Fibroblast of skin of left quadriceps (primary cell): ENCODE measurements at places on chromosomes 16 and 17.

DNA sequence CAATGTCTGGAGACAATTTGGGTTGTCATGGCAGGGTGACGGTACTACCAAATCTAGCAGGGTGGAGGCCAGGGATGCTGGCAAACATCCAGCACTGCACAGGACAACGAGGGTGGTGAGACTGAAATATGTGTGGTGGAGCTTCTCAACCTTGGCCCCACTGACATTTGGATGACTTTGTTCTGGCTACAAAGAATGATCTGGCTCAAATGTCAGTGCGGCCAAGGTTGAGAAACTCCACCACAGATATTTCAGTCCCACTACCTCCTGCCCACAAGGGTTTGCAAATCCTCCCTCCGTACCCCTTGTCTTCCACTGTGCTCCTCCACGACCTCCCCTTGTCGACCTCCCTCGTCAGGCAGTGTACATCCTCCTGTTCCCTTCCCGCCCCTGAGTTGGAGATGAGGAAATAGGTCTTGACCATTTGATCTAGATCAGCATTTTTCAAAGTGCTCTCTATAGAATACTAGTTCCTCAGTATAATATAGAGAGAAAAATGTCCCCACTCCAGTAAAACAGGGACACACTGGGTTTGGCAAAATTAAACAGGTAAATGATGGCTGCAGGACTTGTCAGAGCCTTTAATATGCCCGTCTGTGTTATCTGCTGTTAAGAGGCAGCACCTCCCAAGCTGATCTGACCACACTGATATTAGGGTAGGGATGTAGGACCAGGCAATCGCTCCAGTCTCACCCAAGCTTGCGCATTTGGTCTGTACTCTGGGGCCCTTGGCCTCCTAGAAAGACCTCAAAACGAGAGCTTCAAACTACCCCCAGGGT, 6.8 kb downstream of the OSGIN1 start:
- no peak for DNase-seq

DNA sequence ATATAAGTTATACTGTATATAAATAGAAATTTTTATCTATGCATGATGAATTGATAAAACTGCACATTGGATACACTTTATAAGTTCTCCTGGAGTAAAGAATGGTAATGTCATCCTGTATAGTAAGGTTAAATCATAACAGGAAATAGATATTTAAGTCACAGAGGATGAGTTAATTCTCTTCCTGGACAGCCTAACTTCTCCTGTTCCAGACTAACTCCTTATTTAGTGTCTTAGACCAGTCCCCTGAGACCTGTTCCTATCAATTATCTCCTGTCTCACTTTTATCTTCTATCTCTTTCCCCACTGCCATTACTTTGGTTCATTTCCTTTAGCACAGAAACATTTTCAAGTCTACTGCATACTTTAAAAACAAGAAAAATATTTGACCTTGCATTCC, 46.5 kb downstream of the SSH2 start:
- DNase-seq, result peak; percentile 26

- no peak for DNase-seq
Observed at GRCh38 chr17:1720856-1721386, 3.6 kb upstream of the WDR81 start.

DNA sequence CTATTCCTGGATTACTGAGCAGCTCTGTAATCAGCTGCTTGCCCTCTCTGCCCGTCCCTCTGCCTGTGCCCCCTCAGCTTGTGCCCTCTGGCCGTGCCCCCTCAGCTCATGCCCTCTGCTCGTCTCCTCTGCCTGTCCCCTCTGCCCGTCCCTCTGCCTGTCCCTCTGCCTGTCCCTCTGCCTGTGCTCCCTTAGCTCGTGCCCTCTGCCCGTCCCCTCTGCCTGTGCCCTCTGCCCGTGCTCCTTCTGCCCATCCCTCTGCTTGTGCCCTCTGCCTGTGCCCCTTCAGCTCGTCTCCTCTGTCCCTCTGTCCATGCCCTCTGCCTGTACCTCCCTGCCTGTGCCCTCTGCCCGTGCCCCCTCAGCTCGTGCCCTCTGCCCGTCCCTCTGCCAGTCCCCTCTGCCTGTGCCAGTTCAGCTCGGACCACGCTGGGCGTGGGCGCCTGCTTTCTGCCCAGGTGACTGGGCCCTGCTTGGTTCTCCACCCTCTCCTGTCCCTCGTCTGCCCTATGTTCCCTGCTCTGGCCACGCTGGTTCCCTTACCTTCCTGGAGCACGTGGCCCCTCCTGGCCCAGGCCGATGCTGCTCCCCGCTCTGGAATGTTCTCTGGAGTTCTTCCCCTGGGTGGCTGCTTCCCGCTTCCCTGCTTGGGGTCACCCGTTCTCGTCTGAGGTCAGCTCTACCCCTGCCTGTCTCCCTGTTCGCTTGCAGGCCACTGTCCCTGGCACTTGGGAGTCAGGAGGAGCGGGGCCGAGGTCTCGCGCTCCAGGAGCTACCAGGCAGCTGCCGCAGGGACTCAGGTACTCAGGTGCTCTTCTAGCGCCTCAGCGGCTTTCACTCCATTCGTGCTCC, 63.9 kb downstream of the BANP start:
- no peak for DNase-seq

- DNase-seq, result no peak
Observed at GRCh38 chr16:57537194-57537505, 779 bp upstream of the CCDC102A start.

- no peak for DNase-seq
Observed at GRCh38 chr16:83888672-83889044, 10.3 kb upstream of the MLYCD start.
